GM20000 (cell line): ENCODE measurements at places on chromosomes 6 and 20.

DNA sequence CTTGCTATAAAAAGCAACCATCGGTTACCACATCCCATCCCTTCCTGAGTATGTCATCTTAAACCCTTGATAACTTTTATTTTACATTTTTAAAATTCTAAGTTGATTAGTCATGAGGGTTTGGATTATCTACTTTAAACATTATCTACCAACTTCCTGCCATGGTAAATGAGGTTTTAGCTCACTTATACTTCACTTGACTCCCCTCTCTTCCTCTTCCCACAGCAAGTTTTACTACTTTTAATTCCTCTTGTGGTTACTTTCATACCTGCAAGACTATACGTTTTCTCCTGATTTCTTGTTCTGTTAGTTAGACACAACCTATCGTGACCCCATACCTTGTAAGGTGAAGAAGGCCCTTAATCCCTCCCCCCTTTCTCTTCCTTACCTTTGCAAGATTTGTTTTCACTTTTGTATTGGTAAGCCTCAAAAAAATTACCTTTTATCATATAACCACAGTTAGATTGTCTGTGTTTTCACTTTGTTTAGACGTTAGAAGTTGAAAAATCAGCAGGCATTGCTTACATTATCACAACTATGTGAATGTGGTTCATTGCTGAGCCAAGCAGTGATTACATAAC lies 60.1 kb upstream of the OGFRL1 start:
- DNase-seq, result no peak

GRCh38 chr6:142906945-142907470 lies 38.0 kb downstream of the HIVEP2 start:
- DNase-seq, result peak; percentile 34

DNA sequence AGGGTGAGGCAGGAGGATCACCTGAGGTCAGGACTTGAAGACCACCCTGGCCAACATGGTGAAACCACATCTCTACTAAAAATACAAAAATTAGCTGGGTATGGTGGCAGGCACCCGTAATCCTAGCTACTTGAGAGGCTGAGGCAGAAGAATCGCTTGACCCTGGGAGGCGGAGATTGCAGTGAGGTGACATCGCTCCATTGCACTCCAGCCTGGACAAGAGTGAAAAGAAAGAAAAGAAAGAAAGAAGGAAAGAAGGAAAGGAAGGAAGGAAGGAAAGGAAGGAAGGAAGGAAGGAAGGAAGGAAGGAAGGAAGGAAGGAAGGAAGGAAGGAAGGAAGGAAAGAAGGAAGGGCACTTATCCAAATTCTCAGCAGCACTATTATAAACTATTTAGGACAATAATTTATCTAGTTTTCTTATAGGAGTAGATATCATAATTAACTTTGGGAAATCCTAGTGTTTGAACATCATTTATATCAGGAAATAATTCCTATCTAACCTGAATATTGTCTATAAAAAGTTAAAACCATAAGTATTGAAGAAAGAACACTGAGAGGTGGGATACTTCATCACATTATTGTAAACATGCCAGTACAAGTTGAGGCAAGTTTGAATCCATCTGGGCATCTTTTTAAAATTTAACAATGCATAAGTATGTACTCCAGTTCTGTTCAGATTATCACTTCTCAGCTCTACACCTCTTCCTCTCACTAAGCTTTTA lies 305.5 kb downstream of the SLC35F1 start:
- no peak for DNase-seq

DNA sequence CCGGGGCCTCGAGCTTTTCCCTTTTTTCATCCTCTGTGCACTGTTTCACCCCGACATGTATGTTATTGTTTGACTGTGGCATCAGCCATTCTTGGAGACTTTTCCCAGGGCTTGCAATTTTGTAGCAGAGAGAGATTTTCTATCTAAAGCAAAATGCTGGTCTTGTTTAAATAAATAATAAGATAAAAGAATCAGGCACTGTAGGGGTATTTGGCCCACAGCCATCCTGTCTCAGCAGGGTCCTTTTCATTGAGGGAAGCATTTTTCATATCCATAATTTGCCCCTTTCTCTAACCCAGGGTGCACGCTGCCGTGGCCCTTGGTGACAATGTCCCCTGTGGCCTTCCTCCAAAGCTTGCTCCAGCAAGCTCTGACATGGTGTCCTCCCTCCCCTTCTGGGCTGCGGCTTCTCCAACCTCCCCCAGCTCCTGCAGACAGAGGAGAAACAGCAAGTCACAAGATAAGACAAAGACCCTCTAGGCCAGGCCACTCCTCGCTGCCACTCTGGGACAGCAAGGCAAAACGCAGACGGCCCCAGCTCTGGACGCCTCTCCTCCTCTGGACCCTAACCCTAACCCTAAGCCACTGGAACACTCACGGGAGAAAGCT lies 117.6 kb downstream of the MYLK4 start:
- DNase-seq, result no peak

DNA sequence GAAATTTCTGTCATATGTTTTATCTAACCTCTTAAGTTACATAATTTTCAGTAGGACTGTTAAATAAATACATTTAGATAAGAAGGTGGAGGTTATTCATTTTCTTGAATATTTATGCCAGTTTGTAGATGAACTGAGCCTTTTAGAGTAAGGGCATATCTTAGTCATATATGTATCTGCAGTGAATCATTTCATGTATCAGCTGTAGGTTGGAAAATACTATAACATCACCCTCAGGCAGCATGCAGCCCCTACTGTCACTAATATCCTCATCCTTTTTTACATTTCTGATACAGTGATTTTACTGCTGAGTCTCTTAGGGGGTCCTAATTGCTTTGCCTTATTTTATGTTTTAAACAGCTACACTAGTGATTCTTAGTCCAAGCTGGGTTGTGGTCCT lies 19.5 kb upstream of the SUMO4 start:
- DNase-seq, result no peak

DNA sequence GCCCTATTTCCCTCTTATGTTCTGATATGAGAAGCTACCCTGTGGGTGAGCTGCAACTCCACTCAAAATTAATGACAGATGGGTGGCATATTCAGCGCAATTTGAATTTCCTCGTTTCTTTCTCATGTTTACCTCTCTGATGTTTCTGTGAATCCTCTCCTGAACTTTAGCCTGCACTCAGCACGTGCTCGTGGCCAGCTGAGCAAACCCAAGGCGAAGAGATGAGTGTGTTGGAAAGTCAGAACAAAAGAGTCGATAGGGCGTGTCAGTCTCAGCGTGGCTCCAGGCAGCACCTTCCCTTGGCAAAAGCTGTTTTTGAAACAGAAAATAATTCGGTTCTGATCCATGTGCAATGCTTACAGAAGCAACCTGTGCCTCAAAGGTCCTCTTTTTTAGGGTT lies 226.1 kb upstream of the GMDS start:
- DNase-seq, result no peak

DNA sequence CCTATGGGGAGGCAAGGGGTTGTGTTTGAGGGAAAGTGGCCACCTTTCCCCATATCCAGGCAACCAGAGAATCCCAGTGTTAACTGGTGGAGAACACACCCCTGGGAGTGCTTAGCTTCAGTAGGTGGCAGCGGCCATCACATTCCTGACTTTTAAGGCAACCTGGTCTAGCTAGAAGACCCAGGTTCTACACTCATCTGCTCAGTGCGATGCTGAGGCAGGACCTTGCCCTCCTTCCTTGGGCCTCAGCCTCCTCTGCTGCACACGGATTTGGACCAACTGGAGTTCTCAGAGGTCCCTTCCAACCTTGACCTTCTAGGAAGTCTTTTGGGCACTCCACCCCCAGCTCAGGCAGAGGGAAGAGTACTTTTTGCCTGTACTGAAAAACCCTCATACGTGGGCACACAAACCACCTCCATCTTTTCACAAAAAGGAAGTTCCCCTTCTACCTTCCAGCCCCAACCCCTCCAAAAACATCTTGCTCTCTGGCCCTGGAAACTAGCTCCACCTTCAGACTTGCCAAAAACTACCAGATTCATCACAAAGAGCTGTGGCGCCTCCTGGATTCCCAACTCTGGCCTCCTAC lies 2.9 kb downstream of the CCND3 start:
- no peak for DNase-seq

DNA sequence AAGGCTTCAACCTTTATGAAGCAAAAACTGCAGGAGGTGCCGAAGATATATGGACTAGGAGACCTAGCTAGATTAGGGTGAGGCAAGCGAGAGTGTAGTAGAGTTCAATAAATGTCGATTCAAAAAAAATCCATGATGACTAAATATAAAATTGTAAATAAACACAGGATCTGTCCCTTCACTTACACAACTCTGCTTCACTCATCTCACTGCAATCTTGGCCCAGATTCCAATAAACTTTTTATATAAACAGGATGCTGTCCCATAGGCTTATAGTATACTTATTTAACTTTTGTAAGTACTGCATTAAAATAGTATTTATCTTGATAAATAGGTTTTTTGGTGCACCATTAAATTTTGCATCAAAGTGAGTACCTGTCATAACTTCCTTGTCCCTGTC lies 648.4 kb upstream of the NRSN1 start:
- DNase-seq, result no peak

- no peak for DNase-seq
Observed at GRCh38 chr20:42097741-42098140, 479.6 kb upstream of the CHD6 start.
